ENCODE measurements at places on chromosomes 1 and 21.

- no peak for DNase-seq
Measured at GRCh38 chr1:68293122-68293521, 60.8 kb upstream of the WLS start.

DNA sequence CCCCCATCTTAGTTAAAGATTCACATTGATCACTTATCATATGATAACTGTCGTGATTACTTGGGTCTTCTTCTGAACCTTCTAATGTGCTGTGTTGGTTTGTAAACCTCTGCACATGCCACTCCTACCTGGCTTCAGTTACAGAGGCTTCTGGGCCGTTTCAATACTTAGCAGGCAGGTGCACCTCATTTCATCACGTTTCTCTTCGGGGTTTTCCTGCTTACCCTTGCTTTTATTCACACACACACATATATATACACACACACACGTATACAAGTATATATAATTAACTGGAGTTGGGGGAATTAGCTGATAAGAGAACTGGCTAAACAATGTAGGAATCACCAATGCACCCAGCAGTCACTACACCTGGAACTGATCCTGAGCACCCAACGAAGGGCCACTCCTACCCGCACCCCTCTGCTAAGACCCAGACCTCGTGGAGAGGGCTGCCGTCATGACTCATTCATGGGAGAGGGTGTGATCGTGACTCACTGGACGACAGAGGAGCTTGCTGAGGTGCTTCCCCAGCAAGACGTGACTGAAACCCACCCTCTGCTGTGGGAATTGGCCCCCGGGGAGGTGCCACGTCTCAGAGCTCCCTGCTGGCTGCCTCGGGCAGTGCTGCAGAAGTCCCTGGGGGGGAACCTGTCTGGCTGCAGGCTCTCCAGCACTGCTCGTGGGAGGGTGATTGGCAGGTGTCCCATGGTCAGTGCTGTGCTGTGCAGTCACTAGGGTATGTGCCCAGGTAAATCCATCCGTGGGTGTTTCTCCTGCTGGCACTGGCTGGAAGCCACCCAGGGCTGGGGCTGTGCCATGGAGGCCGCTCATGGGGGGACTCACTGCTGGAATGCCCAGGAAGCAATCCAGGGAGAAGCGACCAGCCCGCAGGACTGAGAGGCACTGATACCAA, 166.6 kb downstream of the DYRK1A start:
- DNase-seq: no peak

- no peak for DNase-seq
Measured at GRCh38 chr1:221794079-221794670, 52.3 kb upstream of the DUSP10 start.

- DNase-seq: no peak
Measured at GRCh38 chr1:236753516-236753915, 41.6 kb upstream of the MTR start.

DNA sequence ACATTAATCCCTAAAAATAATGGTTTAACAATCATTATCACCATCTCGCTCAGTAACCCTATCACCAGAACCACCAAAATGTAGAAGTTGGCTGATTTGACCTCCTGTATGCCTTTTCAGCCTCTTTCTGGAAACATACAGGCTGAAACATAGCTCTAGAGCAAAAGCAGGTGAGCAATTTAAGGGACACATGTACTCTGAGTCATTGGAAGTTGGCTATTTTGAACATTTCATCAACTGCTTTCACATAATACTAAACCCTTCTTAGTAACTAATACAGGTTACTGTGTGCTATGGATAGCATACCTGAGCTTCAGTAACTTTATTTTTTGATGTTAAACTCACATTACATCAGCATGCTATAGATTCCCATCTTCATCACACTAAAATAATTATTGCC, 19.8 kb upstream of the DDAH1 start:
- no peak for DNase-seq

DNA sequence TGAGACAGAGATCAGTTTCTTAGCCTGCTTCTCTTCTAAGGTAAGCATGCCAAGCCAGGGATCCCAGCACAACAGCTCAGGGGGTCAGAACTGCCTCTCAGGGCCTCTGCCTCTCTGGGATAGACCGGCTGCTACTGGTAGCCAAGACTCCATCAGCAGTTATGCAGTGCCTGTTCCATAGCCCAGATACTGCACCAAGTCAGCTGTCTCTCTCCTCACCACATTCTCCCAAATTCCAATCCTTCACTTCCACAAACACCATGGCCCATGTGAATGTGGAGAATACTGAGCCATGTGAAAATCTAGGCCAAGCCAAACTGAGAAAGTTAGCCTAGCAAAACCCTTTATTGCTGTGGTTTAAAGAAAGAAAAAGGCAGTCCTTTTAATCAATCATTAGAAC, 37.5 kb downstream of the CDC42BPA start:
- no peak for DNase-seq

- no peak for DNase-seq
Measured at GRCh38 chr21:26106562-26106961, 64.0 kb downstream of the APP start.

DNA sequence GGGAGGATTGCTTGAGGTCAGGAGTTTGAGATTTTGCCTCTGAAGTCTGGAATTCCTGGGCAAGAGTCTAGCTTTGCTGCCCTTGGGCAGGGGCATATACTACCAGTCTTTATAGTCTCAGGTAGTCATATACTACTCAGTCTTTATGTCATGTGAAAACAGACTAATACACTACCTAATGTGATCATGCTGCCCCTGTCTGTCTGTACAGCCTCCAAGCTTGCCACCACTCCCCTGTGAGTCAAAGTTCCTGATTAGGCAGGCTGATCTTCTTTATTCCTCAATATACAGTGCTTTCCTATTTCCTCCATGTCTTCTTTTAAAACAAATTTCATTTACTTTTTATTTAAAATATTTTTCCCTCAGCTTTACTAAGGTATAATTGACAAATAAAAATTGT, 105.3 kb upstream of the BEND5 start:
- DNase-seq: no peak

- no peak for DNase-seq
Measured at GRCh38 chr1:223114871-223115270, 28.2 kb downstream of the TLR5 start.

DNA sequence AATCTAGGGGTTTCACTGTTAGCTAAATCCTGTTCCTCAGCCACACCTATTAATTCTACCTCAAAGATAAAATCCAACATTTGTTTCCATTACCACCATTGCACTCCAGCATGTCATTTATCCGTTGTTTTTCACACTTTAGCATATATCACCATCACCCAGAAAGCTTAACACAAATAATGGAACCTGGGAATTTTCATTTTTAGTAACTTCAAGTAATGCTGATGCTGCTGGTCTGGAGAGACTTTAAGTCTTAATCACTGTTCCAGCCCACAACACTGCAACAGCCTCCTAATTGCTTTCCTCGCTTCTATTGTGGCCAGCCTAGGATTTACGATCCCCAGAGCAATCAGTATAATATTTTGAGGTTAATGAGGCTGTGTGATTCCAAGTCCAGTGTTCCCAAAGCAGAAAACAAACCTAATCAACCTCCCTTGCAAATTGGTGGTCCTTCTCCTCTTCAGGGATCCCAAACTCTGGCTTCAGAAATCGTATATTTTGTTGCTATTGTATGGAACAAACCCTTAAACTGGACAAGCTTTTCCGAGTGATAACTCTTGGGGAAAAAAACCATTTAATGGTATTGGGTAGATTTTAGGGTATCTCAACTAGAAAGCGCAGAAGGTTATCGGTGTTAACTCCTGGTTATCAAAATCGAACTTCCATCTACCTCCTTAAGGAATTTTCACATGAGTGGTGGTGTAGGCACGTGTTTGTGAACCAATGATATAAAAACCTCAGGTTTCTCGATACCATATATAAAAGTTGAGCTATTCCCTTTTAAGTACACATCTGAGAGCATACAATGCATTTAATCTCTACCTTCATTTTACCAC, 50.0 kb upstream of the BOLA1 start:
- DNase-seq: no peak

DNA sequence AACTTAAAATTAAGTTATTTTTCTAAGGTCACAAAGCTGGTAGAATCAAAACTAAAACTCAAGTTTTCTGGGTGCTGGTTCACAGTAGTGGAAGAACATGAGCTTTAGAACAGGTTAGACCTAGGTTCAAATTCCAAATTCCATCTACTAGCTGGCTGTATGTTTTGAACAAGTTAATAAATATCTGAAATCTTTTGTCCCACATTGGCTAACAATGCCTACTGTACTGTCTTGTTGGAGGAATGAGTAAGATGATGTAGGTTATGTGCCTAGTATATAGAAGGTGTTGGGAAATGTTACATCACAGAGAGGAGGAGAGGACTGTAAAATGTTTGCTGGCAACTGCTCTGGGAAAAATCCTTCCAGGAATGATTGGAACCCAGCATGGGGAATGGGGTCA, 14.0 kb upstream of the CD247 start:
- DNase-seq: no peak

- no peak for DNase-seq
Measured at GRCh38 chr21:35582731-35583130, 477.6 kb downstream of the SETD4 start.

- peak; percentile 4 for DNase-seq
Measured at GRCh38 chr1:166166698-166167571, at the start of gene FAM78B. TSS of gene FAM78B (minus strand) at chr1:166167001. CDS start at chr1:166166248, 753 bp downstream.

- DNase-seq: no peak
Measured at GRCh38 chr1:156750711-156751450, 594 bp downstream of the HDGF start.

Data from stimulated activated CD8-positive, alpha-beta memory T cell treated with anti-CD3 and anti-CD28 coated beads, Interleukin-7, amount 100 ng/mL, for 1 hour (primary cell).